Activated T-helper 1 cell treated with Interleukin-2 at 50 U/mL for 16 hours (primary cell): ENCODE measurements at places on chromosomes 13 and 19.

DNA sequence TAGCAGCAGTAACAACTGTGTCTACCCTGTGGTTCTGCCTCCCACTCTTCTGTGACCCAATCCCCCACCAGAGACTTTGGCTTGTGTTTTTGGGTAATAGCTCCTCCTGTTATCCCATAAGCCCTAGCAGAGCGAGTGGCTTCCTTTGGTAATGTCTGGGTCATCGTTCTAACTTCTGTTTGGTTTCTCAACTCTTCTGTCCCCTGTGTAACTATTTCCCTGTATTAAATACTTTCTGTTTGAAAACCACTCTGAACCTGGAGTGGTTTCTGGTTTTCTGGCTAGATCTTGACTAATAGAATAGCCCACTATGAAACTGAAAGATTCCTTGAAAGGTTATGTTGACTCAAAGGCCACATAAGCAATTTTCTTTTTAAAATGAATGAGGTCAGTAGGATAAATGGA is 350.0 kb downstream of the DCT start:
- DNase-seq = no peak

DNA sequence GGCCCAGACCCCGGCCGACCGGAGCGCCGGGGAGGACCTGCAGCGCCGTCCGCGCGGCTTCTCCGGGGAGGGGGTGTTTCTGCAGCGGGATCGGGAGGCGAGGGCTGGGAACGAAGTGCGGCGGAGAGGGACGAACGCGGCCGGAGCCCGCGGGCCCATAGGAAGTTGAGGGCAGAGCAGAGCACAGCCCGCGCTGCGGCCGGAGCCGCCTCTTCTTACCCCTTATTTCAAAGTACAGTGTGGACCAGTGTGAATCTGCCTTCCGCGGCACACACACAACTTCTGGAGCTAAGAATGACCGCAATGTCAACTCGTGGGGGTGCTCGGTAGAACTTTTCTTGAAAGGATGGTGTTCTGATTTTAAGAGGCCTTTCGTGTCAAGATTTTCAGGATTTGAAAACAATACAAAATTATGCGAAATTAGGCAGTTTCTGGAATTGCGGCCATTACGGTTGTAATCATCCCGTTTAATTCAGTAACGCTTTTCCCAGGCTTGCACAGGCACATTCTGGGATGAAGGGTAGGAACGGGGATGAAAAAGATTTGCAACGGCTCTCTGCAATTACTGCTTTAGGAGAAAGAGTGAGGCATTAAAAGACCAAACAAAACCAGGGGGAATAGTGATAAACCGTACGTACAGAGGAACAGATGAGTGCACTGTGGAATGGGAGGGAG is 821 bp downstream of the TDRD3 start:
- peak; percentile 13 for DNase-seq

DNA sequence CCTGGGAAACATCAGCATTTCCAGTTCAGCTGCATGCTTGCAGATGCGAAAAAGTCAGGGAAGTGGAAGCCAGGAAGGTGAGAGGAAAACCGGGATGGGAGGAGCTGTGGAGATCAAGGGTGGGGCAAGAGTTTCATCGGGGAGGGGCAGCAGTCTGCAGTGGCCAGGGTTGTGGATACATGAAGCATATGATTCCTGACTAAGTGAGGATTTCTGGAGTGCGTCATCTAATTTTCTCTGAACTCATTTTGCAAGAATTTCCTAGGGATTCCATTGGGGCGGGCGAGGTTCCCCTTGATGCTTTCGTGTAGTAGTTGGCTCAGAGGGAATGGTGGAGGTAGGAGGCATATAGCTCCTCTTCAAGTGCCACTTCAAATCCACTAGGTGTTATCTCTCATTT is 344.1 kb upstream of the TMTC4 start:
- no peak for DNase-seq

- DNase-seq = no peak
Measured at GRCh38 chr13:59363313-59363712, 800.4 kb downstream of the DIAPH3 start.

GRCh38 chr19:14826006-14826405 is 9.0 kb downstream of the OR7A5 start:
- DNase-seq = no peak

GRCh38 chr13:35292329-35292728 is 184.2 kb downstream of the MAB21L1 start:
- DNase-seq = no peak

GRCh38 chr19:56341948-56342347 is 27.3 kb upstream of the ZSCAN5A start:
- no peak for DNase-seq

- no peak for DNase-seq
Measured at GRCh38 chr13:73323615-73324014, 264.8 kb downstream of the KLF5 start.

DNA sequence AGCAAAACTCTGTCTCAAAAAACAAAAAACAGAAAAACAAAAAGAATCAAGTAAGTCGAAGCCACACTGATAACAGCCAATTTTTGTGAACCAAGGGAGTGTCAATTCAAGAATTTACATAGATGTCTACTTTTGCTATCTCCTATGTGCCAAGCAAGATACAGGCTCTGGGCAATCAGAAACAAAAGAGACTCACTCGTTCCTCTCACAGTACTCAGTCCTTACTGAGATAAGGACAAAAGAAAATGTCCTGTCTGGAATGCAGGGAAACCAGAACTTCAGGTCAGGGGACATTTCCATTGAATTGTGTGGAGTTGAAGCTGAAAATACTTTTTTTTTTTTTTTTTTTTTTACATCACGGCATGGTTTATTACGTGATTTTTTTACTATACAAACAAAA is 53.0 kb downstream of the NLRP12 start:
- DNase-seq = no peak

- no peak for DNase-seq
Measured at GRCh38 chr13:44278166-44278565, 95.5 kb upstream of the SERP2 start.

- DNase-seq = no peak
Measured at GRCh38 chr13:45082964-45083363, 37.3 kb upstream of the GTF2F2 start.

- DNase-seq = no peak
Measured at GRCh38 chr13:20716951-20717350, 13.5 kb downstream of the IL17D start.

DNA sequence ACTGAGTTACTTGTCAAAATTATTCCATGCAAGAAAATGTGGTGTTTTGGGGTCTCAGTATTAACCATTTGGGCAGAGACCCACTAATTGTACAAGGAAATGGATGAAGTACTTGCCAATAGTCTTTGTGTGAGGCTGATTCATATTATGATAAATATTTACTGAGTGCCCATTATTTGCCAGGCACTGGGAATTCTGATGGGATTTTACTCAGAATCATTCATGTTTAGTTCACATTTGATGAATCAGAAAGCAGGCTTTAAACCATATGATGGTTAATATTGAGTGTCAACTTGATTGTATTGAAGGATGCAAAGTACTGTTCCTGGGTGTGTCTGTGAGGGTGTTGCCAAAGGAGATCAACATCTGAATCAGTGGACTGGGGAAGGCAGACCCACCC is 66.2 kb upstream of the SOX21 start:
- DNase-seq = no peak

DNA sequence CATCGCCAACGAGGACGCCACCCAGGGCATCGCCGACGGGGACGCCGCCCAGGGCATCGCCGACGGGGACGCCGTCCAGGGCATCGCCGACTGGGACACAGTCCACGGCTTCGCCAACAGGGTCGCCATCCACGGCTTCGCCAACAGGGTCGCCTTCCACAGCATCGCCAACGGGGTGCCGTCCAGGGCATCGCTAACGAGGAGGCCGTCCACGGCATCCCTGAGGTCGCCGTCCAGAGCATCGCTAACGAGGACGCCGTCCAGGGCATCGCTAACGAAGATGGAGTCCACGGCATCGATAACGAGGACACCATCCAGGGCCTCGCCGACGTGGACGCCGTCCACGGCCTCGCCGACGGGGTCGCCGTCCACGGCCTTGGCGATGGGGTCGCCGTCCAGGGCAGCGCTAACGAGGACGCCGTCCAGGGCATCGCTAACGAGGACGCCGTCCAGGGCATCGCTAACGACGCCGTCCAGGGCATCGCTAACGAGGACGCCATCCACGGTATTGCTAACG is 947.8 kb downstream of the TUBA3C start:
- no peak for DNase-seq

DNA sequence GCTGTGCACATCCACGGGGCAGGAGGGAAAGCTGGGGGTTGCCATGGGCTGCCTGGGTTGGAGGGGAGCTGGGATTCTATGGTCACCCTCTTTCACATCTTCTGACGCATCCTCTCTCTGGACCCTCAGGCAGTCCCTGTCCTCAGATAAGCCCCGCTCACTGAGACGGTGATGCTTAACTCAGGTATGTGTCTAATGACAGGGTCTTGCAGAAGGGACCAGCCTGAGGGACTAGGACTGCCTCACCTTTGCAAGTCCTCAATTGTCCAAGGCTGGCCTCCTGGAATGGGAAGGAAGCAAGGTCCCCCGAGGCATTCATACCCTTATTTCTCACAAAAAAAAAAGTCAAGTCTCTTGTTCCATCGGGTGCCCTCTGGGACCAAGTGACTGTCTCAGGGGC is 37.7 kb upstream of the CCNE1 start:
- DNase-seq = no peak

DNA sequence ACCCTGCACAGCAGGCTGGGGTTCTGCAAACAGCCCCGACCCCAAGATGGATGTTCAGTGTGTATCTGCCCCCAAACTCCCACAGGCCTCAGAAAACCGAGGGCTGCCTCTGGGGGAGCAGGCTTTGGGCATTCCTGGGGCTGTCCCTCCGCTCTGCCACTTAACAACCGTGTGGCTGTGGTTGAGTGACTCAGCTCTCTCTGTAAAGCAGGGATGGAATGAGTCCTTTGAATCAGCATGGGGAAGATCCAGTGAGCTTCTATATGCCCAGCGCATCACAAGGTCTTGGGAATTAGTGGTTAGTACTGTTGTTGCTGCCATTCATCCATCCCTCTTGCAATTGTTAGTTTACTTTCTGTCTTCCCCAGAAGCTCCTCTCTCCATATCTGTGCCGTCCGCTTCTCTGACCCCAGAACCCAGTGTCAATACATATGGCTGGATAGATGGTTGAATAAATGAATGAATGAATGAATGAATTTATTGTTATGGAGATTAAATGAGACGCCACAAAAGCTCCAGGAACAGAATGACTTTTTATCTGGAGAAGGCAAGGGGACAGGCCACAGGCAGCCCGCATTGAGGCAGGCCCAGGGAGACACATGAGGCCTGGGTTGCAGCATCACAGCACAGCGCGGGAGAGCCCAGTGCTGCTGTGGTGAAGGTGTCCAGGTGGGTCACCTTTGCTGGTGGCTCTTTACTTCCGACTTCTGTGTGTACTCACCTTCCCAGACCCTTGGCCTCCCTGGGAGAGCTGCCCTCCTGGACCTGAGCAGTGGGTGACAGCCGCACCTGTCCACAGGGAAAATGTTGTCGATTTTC is 89.2 kb downstream of the RGCC start:
- DNase-seq = no peak

DNA sequence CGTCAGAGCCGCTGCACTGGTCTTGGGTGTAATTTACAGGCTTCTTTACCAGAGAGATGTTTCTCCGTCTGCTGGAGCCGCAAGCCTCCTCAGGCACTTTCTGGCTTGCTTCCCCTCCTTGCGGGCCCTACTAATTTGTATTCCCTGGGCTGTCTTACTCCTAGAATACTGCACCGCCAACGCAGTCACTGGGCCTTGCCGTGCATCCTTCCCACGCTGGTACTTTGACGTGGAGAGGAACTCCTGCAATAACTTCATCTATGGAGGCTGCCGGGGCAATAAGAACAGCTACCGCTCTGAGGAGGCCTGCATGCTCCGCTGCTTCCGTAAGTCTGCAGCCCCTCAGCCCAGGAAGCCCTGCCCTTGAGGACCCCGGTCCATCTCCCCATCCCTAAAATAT is 14.1 kb upstream of the C19orf33 start:
- no peak for DNase-seq

DNA sequence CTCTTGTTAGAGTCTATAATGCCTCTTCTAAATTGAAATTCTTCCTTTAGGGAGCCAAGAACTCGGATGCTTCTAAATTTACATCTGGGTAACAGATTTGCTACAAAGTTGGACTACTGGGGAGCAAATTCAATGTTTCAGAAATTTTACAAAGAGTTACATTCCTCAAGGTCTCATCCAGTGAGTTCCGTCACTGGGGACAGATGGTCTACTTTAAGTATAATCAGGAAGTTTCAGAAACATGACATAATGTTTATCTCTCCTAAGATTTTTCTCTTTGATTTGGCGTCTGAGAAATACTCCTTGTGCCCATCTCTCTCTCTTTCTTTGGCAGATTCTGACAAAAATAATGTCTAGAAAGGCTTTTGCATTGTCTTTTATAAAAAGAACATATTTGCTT is 81.5 kb upstream of the MBNL2 start:
- no peak for DNase-seq

DNA sequence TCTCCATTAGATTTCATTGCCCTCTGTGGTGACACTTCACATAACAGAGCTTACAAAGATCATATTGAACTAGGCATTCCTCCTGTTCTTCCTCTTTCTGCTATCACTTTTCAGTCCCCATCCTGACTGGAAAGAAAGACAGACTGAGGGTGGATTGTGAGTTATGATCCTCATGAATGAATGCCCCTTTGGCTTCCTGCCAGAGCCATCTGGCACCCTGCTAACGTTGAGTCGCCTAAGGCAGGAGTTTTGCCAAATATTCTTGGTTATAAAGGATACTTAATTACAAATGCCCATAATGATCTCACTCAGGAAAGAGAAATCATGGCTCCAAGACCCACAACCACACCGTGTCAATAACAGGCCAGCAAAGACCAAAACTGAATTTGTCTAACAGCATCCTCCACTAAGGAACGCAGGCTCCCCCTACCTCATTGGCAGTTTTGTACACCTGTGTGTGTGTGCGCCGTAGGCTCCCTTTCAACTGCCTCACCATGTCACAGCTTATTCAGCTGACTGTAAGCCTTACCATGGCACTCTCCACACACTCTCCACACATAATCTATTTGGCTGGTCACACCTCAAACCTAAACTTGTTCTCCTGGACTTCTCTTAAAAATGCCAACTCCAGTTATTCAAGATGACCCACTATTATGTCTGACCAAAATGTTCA is 15.5 kb downstream of the ZNF211 start:
- no peak for DNase-seq

GRCh38 chr13:79281339-79281747 is 124.7 kb downstream of the RBM26 start:
- no peak for DNase-seq

DNA sequence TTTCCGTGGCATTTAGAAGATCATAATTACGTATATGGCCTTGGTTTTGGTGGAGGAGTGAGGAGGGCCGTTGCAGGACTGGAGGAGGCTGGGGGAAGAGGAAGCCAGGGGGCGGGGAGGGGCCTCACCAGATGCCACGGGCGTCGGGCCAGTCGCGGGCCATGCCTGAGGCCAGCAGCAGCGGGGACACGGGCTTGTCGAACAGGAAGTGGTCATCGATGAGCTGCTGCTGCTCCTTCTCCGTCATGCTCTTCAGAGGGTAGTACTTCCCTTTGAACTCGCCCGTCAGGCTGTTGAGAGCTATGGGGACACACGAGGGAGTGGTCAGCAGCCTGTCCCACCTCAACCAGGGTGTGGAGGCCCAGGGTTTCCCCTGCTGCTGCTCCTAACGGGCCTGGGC is 11.1 kb downstream of the CKM start:
- no peak for DNase-seq
